ENCODE measurements at places on chromosomes 16 and 17.
A peak's percentile ranks its signal among the peaks of the same experiment; 100 is the strongest.

DNA sequence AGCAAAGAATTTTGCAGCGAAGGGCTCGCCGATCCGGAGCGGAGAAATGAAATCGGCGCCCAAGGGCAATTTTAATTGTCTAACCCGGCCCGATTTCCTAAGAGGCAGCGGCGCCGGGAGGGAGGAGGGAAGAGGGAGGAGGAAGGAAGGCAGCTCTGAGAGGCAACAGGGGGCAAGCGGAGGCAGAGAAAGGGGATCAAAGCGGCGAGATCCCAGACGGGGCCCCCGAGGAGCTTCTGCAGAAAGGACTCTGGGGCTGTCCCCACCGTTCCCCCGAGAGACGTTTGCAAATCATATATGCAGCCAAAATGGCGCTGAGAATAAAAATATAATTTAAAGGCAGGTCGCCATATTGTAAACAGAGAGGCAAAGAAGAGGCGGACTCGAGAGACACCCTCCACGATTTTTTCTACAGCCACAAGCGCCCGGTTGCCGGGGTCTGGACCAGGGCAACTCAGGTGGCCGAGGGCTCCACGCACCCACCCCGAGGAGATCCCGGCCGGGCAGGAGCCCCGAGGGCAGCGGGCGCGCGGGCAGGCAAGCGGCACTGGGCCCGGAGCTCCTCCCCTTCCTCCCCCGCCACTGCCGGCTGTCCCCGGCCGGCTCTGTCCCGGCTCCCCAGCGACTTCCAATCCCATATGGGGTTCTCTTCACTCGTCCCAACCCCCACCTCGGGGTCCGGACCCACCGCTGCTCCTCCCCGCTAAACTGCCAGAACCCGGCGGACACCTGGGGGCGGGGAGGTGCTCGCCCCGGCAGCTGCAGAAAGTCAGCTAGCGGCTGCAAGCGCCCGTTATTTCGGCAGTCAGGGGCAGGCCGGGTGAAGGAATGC lies 1.9 kb downstream of the PHF12 start:
- peak; percentile 56 for DNase-seq

GRCh38 chr16:71358464-71358998 lies at the start of gene CALB2:
CALB2 (plus strand) TSS chr16:71358723; CDS start chr16:71358793, 70 bp downstream.
- peak; percentile 82 for DNase-seq

DNA sequence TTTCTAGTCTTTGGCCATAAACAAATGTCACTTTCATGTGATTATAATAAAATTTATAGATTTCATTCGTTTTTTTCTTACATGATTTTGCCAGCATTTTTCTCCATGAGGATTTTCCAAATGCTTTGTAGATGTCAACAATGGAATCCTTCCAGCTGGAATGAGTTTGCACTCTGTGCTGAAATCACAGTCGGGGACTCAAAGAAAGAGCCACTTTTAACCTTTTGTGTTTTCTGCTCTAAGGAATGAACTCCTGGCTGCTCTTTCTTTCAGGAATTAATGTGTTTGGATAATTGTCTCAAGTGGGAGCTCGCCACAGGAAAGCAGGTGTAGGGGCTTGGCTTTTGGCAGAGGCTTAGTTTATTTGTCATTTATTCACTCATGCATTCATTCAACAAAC lies 372.3 kb upstream of the SALL1 start:
- no peak for DNase-seq

- DNase-seq = peak; percentile 25
Measured at GRCh38 chr16:2816751-2817339, at the start of gene PRSS21. PRSS21 (plus strand) TSS chr16:2817237; CDS start chr16:2817269, 32 bp downstream.

GRCh38 chr16:68384288-68385161 lies 63.8 kb downstream of the SMPD3 start:
- no peak for DNase-seq

GRCh38 chr17:75142236-75142971 lies 10.9 kb upstream of the NT5C start:
- DNase-seq = no peak

DNA sequence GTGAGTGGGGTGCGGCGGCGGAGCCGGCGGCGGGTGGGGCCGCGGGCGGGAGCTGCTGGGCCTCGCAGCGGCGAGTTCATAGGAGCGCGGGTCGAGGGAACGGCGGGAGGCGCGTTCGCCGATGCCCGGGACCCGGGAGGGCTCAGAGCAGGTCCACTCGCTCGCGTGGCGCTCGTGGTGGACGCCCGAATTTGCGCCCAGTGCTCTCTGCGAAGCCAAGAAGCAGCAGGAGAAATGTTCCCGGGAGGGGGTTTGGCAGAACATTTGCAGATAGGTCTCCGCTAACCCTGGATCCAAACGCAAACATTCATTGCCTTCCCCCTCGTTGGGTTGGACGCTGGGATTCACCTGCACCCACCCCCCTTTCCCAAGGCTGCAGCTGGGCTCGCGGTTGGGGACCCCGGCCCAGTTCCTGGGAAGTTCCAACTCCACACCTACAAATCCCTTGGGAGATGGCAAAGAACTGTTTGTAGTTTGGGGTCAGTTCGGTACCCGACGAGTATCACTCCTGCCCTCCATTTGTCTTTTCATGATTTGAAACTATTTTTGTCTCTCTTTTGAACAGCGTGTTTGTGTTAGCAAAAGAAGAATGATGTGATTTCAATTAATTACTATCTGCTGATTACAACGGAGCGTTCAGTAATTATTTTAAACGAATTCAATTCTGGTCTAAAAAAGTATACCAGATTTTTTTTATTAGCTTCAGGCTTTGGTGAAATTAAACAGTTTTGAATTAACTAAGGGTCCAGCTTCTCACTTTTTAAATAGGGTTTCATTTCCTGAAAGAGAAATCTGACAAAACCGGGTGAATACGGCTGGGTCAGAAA lies 2.3 kb downstream of the NTN1 start:
- no peak for DNase-seq

- DNase-seq = no peak
Measured at GRCh38 chr16:54940279-54940604, 9.6 kb downstream of the IRX5 start.

DNA sequence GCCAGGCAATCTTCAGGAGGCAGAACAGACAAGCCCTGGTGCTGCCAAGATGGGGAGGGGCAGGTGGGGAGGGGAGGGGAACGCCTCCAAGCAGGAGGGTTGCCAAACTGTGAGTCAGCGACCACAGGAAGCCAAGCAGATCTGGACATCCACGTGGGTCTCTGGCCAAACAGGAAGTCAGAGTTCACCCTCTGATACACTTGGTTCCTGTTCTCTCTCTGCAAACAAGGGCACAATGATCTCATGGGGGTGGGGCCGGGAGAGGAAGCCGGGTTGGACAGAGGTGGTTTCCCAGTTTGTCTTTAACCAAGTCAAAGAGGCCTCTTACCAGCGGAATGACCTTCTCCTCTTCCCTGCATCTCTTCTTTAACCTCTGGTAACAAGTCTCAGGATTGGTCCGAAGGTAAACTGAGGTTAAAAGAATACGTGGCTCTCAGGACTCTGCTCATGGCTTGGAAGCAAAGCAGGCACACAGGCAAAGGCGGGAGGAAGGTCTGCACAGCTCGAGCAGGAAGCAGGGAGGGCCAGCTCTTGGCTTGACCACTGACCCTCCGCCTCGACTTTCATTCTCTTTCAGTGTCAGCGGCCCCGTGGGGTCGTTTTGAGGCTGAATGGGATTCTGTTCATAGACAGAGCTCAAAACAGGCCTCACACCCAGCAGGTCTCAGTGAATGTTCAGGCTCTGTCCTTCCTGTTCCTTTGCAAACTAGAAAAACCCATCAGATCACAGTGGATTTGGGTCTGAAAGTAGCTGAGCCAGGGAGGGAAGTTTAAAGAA lies 32.9 kb downstream of the TK2 start:
- DNase-seq = peak; percentile 96

DNA sequence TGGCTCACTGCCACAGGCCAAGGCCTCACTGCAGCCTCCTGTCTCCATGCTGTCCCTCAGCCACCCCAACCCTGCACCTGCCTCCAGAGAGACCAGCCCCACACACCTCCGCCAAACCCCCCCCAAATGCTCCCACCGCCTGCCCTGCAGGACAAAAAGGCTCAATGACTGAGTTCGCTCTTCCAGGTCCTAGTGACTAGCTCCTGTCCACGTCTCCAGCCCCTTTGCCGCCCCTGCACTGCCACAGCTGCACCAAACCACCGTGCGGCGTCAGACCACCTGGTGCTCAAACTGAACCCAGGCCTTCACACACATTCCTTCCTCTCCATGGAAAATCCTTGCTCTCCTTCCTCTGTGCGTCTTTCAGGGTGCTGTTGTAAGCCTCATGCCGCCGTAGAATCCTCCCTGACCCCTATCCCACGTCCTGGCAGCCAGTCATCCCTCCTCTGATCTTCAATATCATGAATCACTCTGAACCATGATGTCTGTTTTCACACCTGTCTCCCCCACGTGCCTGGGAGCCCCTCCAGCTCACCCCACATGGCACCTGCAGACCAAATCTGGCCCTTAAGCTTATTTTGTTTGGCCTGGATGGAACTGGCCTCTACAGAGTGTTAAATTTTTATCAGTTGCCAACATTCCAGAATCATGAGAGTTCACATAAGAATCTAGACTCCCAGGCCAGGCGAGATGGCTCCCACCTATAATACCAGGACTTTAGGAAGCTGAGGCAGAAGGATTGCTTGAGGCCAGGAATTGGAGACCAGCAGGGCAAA lies 4.3 kb upstream of the GSG1L start:
- DNase-seq = no peak

GRCh38 chr17:1755827-1756262 lies 6.0 kb upstream of the SERPINF1 start:
- no peak for DNase-seq

DNA sequence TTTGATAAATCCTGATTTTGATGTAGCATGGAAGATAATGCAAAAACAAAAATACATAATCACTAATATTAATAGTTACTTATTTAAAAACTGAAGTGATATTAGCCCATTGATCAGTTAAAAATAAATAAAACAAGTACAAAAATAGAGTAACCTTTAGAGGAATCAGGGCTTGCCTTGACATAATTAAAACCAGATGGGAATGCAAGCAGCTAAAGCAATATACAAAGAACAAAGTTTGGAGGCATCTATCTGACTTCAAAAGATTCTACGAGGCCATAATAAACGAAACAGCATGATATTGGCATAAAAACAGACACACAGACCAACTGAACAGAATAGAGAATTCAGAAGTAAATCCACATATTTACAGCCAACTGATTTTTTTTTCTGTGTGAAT lies 15.0 kb upstream of the HEATR3 start:
- DNase-seq = no peak

- no peak for DNase-seq
Measured at GRCh38 chr16:69225121-69225520, 38.2 kb downstream of the SNTB2 start.

DNA sequence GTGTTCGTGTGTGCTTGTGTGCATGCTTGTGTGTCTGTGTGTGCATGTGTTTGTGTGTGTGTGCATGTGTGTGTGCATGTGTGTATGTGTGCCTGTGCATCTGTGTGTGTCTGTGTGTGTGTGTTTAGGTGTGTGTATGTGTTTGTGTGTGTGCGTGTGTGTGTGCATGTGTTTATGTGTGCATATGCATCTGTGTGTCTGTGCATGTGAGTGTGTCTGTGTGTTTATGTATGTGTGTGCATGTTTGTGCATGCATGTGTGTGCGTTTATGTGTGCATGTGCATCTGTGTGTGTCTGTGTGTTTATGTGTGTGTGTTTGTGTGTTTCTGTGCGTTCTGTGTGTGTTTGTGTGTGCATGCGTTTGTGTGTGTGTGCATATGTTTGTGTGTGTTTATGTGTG lies 106.6 kb upstream of the TNRC6C start:
- peak; percentile 40 for DNase-seq
